Activated CD4-positive, alpha-beta T cell treated with anti-CD3 and anti-CD28 coated beads, Interleukin-2, Interleukin-6, amounts not matched to agents 100 ng/mL and 50 ng/mL, durations not matched to agents 16 hours and 8 hours (primary cell): ENCODE measurements at places on chromosomes 1 and 21.

- DNase-seq, result no peak
These were observed 24.9 kb upstream of the PDXK start for GRCh38 chr21:43693981-43694380.

GRCh38 chr1:203888807-203889251 lies 27.4 kb downstream of the SNRPE start:
- no peak for DNase-seq

DNA sequence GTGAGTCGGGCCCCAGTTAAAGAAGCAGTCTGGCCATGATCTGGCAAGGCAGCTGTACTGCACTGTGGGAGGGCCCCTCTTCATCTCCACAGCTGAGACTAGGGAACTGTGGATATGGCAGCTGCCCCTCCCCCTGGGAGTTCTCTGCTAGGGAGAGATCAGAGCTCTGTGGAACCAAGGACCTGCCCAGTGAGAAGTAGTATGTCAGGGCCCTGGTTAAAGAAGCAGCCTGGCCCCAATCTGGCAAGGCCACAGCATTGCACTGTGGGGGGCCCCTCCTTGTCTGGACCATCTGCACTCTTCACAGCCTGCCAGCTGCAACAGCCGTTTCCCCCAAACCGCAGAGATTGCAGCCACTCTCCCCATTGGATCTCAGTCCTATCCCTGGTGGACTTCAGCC lies 208.5 kb downstream of the DNAH14 start:
- no peak for DNase-seq

DNA sequence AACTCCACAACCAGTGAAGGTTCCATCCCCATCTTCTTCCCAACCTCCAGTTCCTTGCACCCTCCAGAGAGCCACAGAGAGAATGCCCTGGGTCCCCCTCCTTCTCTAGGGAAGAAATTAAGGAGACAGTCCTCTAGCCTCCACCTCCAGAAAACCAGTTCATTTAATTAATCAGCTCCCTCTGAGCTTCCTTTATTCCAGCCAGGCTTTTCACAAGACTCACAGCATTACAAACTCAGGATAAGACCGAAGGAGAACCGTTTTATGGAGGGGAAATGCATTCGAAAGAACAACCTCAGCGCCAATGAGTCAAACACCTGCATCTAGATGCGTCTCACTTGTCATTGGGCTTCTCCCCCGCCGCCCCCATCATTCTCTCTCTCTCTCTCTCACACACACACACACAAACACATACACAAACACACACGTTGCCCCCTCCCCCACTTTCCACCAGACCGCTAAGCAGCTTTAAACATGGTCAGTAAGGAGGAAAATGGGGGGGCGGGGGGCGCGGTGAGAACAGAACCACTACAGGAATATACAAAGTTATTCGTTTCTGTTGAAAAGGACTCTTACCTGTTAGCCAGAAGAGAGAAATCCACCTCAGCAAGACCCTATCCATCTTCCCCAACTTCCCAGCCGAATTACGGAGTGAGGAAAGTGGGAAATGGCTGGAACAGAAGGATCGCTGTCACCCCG lies 544 bp downstream of the ILDR2 start:
- peak; percentile 31 for DNase-seq

DNA sequence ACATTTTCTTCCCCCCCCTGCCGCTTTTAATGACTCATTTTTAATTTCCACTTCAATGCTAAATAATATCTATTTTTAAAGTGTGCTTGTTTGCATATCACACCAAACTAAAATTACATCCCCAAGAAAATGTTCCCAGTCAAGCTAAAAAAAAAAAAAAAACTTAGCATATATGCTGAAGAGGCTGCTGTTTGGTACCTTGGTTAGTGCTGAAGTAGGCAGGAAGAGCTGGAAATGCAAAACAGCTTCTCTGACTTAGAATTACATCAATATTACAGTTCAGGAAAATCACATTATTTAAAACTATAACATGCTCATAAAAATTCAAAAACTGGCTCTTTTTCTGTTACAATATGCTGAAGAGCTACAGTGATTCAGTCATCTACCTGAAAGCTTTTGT lies 372.3 kb downstream of the SMYD3 start:
- DNase-seq, result no peak

- no peak for DNase-seq
These were observed 30.8 kb upstream of the TMEM125 start for GRCh38 chr1:43238991-43239469.

GRCh38 chr1:172134087-172134731 lies 286.3 kb upstream of the C1orf105 start:
- peak; percentile 70 for DNase-seq

DNA sequence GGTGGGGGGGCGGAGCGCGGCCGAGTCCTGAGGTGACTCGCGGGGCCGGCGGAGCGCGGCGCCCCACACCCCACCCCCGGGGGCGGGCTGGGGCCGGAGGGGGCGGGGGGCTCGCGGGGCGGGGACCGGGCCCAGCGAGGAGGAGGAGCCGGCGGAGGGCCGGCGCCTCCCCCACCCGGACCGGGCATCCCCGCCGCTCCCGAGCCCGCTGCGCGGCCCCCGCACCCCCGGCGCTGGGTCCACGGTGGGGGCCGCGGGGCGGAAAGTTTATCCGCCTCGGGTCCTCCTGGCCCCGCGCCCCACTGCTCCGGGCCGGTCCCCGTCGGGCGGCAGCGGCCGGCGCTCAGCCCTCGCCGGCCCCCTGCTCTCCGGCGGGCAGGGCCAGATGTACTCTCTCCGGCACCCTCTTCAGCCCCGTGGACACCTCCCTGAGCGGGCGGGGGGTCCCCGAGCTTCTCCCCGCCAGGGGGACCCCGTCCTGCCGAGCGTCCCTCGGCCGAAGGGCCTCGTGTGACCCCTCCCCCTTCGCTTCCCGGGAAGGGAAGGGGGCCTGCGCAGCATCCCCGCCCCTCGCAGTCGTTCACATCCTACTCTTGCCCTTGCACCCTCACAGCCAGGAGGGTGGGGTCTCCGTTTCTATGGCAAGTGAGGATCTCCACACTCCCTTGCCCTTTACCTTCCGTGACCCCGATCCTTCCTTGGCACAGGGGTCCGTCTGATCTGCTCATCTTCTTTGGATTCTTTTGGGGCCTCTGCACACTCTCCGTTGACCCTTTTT lies 663 bp downstream of the CAMTA1 start:
- peak; percentile 55 for DNase-seq

DNA sequence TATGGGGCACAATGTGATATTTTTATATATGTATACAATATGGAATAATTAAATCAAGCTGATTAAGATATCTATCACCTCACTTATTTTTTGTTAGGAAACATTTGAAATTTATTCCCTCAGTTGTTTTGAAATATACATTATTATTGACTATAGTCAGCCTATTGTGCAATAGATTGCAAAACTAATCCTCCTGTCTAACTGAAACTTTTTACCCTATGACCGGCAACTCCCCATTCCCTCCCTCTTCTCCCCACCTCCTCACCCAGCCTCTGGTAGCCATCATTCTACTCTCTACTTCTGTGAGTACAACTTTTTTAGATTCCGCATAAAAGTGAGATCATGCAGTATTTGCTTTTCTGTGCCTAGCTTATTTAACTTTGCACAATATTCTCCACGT lies 117.7 kb upstream of the SGIP1 start:
- DNase-seq, result no peak

DNA sequence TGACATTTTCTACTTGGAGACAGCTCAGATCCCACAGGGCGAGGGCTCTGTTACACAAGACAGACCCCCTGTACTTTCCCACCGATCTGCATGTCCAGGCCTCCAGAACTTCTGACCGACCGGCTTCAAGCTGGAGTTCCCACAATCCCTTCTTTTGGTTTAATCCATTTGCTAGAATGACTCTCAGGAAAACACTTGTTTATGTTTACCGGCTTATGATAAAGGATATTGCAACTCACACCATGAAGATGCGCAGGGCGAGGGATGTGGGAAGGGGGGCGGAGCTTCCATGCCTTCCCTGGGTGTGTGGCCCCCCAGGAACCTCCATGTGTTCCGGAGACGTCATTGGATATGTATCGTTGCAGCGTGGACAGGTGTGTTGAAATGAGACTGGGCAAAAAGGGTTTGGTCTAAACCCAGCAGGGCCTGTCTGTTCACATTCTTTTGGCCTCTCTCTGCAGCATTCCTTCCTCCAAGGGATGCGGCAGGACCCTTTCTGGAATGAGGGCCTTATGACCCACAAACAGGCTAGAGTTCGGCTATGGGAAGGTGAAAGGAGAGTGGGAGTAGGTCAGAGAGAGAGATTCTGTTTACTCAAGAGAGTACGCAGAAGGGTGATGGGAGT lies 7.5 kb upstream of the IGSF5 start:
- DNase-seq, result no peak

GRCh38 chr1:235650341-235651169 lies 971 bp upstream of the GNG4 start:
- no peak for DNase-seq

- no peak for DNase-seq
These were observed 331.4 kb downstream of the VAV3 start for GRCh38 chr1:107633596-107633995.

DNA sequence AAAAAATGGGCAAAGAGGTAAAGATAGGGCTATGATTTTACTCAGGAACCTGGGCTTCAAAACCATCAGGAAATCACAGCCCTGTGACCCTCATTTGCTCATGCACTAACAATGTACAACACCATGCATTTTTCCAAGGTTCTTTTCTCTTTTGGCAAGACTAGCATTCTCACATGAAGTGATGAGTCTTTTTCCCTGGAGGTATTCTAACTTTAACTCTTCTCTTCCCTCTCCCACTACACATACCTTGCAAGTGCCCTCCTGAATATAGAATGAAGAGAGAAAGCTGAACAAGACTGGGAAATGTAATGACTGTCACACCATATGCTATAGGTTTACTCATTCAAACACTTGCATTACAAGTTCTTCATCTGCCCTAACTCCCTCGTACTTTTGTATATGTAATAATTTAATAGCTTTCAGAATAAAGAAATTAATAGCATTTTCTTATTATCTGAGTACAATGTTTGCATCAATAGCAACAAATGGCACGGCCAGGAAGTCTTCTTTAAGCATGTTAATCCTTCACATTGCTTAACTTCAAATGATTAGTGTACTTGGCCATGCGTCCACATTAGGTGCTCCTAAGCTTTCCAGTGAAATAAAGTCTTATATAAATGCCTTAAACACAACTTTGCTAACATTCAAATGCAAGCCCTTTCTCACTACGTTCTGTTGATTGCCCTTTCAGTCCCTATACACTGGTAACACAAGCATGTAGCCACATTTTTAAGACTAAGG lies 1.8 kb downstream of the NIBAN1 start:
- DNase-seq, result peak; percentile 44
